A549 treated with RU486 at 1 μM for 4 hours (cell line): ENCODE measurements at places on chromosomes 7 and 10. TPM values are rescaled to one million over a fixed set of nuclear protein-coding genes. Genes with fewer than 3 reads are reported as not detected.

DLX6 gene
- 0.03 TPM in 1 of 5 replicates, not detected in the others for total RNA-seq

AKR1C8 gene
- total RNA-seq = 0.21 TPM in 1 of 5 replicates, not detected in the others

IL2RA gene
- total RNA-seq = not detected in 5 replicates

CALML5 gene
- total RNA-seq = not detected in 5 replicates

CTAGE8 gene
- total RNA-seq = 0.12 TPM in 1 of 5 replicates, not detected in the others

FAM24A gene
- total RNA-seq = not detected in 5 replicates

NET1 gene
- 62.3 to 83.7 TPM (median 76.0 TPM) in 5 replicates for total RNA-seq

MNX1 gene
- total RNA-seq = 4.0 to 6.6 TPM (median 6.3 TPM) in 5 replicates

CNOT4 gene
- total RNA-seq = 10.1 to 11.4 TPM (median 10.8 TPM) in 5 replicates

POLR2J2 gene
- total RNA-seq = 0.21 to 0.51 TPM (median 0.42 TPM) in 5 replicates

RUFY2 gene
- 5.5 to 10.9 TPM (median 8.4 TPM) in 5 replicates for total RNA-seq
